ENCODE measurements at places on chromosomes 13 and 19.

- peak; percentile 85 for DNase-seq
These were observed at the start of gene ZNF230 for GRCh38 chr19:44002566-44003460. Gene ZNF230 (plus strand): TSS chr19:44002957. CDS start chr19:44007079, 4,122 bp downstream.

DNA sequence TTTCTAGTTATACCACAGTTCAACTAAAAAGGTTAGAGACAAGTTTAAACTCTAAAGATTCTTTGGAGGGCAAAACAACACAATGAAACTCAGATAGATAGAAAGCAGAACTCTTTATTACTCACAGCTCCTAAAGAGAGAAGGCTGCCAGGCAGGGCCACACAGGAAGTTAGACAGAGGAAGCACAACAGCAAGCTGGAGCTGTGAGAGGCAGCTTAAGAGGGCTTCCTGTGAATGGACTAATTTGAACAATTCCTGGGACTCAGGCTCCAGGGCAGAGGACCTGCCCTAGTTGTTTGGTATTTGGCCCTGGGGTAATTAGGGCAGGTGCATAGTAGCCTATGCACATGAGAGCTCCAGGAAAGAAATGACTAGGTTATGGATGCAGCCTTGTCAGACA lies 803.6 kb downstream of the DIAPH3 start:
- no peak for DNase-seq

DNA sequence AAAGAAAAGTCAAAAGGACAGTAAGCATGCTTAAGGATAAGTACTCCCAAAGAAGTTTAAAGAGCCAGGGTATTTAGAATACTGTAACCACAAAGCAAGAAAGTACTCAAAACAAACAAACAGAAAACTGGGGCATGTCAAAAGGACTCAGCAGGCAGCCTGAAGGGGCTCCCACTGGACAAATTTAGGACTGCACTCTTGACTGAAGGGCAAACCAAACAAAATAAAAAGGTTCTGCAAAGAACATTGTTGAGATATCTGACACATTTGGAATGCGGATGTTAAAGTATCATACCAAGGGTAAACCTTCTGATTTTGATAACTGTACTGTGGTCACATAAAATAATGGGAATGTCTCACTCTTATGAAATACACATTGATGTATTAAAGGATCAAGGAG lies 157.4 kb downstream of the TNFSF13B start:
- DNase-seq = no peak

GRCh38 chr13:113273851-113274590 lies 23.0 kb upstream of the LAMP1 start:
- DNase-seq = peak; percentile 50

DNA sequence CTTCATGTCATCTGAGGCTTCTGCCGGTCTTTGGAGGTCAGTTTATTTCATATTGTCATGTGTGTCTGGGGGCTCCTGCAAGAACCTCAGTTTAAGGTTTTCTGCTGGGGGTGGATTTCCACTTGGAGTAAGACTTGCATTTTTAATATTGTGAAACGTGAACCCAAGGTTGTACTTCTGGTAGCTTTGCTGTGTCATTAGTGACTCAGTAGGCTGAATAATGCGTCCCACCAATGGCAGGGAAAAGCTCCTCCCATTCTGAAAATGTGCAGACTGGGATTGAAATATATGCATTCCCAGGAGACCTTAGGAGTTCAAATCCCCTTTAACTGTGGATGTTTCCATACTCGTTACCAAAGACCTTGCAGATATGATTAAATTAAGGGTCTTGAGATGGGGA lies 46.2 kb downstream of the ING1 start:
- peak; percentile 80 for DNase-seq

DNA sequence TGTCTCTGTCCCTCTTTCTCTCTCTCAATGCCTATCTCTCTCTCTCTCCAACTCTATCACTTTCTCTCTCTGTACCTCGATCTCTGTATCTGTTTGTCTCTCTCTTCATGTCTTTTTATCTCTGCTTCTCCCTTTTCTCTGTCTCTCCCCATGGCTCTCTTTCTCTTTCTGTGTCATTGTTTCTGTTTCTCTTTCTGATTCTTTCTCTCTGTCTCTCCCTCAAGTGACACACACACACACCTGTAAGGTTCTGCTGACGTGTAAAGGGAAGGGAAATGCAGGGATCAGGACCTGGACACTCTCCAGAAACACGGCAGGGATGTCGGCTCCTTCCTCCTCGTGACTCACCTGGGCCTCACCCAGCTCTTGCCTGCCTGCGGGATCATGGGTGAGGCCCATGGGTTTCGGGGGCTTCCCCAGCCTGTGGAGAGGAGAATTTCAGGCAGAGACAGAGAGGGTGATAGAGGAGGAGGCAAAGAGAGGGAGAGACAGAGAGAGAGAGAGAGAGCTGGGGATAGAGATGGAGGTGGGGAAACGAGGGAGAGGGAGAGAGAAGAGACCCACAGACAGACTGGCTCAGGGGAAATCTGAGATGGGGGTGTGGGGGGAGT lies 5.4 kb upstream of the PLAUR start:
- no peak for DNase-seq

DNA sequence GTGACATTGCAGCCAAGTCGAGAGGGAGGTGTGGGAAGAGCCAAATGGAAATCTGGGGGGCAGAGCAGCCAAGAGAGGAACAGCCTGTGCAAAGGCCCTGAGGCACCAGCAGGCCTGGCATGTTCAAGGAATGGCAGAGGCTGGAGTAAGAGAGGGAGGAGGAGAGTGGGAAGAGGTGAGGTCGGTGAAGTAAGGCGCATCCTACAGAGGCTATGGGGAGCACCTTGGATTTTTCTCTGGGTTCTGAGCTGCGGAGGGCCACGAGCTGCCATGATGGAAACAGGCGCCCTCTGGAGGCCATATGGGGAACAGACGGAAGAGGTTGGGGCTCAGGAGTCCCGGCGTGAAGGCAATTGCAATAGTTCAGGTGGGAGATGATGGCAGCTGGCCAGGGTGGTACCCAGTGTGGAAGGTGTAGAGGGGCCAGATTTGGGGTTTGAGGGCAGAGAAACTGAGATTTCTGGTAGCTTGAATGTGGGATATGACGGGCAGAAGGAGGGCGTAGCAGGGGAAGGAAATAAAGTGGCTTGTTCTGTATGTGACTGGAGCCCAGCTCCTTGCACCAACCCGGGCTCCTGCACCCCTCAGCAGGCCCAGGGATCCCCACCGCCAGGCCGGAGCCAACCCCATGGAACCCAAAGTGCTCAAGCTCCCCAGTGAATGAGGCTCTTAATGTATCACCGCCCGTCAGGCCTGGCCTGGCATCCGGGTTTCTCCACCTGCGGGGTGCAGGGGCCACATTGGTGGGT lies 20.5 kb upstream of the STRN4 start:
- no peak for DNase-seq

- DNase-seq = peak; percentile 92
These were observed at the start of gene DYRK1B for GRCh38 chr19:39833464-39834286. Gene DYRK1B (minus strand): TSS chr19:39834162. CDS start chr19:39831867, 2,295 bp downstream.

GRCh38 chr13:24012648-24013047 lies 115.3 kb upstream of the C1QTNF9B start:
- DNase-seq = no peak

- DNase-seq = no peak
These were observed 32.8 kb upstream of the WDFY2 start for GRCh38 chr13:51551416-51551815.

DNA sequence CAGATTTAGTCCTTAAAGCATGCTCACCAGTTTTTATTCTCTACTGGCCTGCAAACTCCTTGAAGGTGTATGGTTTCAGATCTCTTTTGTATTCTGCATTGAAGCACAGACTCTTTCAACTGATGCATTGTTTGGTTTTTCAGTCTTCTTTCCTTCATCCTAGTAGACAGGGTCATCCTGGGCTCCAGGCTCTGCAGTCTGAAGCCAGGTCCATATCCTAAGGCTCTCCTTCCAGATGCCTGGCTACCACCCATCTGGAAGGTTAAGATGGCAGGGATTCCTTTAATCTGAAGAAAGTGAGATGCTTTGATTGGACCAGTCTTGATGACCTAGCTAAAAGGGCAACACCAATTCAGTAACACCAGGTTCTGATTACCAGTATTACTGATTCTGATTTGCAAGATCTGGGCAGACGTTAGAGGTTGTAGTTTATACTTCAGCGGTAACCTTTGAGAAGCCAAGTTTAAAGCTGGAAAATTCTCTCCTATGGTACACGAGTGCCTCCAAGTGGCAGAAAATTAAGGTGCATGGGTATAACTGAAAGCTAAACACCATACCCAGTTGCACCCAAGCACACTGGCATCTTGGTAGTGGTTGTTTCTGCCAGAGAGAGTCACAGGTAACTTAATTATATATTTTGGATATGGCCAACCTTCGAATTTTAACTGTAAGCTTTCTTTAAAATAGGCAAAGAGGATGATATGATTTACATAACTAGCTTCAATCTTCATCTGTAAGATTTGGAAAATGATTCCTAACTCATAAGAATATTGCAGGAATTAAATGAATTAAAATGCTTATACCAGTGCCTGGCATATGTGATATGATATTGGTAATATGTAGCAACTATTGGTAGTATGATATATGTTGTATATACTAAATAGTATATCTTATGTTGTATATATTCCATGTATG lies 1651.9 kb upstream of the MIR17HG start:
- DNase-seq = no peak

- no peak for DNase-seq
These were observed 984 bp downstream of the RPS11 start for GRCh38 chr19:49497047-49497788.

DNA sequence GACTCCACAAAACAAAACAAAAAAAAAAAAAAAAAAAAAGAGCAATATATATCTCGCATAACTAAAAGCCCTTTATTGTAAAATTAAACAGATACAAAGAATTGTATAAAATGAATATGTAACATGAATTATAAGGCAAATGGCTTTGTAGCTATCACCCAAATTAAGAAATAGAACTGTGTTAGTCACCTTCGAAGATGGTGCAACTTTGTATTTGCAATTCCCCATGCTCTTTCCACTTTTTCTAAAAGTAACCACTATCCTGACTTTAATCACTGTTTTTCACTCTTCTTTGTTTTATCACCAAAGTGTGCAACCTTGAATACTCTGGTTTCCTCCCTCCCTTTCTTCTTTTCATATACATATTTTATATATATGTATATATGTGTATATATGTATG lies 57.1 kb upstream of the HTR2A start:
- DNase-seq = no peak

DNA sequence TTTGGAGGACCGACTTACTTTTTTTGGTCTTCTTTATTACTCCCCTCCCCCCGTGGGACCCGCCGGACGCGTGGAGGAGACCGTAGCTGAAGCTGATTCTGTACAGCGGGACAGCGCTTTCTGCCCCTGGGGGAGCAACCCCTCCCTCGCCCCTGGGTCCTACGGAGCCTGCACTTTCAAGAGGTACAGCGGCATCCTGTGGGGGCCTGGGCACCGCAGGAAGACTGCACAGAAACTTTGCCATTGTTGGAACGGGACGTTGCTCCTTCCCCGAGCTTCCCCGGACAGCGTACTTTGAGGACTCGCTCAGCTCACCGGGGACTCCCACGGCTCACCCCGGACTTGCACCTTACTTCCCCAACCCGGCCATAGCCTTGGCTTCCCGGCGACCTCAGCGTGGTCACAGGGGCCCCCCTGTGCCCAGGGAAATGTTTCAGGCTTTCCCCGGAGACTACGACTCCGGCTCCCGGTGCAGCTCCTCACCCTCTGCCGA lies 409 bp downstream of the FOSB start:
- DNase-seq = no peak
